ENCODE measurements at places on chromosomes 7 and 10.
A peak's percentile ranks its signal among the peaks of the same experiment; 100 is the strongest.

DNA sequence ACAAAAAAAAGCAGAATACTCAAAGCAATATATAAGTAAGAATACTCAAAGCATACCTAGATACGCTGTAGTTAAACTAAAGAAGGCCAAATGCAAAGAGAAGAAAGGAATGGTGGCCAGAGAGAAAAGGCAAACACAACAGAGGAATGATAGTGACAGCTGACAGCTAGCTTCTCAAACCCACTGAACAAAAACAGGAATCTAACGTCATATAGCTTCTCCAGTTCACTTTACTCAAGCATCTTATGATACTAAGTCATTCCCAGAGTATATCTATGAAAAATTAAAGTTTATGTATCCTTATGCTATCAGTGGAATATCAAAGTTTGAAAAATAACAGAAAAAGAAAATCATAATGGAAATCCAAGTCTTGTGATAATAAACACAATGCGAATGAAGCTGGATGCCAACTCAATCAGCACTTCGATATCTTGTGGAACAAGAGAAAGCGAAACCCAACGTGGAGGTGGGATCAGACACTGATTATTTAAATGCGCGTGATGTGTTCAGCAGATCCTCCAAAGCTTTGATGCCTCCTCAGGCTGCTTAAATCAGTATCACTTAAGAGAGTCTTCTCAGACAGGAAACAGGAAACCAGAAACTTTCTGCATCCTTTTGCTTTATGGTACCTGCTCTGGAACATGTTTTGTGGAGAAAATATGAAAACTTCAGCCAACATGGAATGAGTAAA is 102.8 kb downstream of the PIP4K2A start:
- no peak for DNase-seq

DNA sequence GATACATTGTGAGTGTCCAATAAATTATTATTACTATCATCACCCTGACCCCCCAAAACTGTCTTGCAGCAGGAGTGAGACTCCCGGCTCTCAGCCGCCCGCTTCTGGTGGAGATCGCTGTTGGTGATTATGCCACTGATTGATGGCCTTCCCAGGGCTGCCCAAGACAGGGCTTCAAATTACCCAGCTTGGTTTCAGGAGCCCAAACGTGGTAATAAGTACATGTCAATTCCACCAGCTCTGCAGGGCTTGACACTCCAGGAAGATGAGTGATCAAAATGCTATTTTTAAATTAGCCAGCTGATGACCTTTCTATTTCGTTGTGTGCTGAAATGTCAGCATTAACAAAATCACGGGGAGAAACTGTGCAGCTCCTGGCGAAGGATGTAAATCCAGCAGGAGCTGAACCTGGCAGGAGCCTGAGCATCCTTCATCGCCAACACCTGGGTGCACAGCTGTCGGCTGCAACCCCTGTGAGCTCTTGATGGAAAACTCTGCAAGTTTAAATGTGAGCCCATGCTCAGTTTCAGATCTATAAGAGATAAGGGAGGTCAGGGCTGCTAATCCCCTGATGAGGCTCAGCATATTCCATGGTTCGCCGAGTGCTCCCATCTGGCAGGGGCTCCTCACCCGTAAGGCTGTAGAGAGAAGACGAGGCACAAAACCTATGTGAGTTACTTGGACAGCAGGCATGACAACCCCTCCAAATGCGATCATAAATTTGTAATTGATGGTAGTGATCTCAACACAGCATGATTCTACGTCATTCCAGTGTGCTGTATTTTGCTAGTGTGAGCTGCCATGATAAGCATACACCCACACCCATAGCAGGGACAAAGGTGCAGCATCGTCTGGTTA is 446.3 kb downstream of the TCERG1L start:
- no peak for DNase-seq

DNA sequence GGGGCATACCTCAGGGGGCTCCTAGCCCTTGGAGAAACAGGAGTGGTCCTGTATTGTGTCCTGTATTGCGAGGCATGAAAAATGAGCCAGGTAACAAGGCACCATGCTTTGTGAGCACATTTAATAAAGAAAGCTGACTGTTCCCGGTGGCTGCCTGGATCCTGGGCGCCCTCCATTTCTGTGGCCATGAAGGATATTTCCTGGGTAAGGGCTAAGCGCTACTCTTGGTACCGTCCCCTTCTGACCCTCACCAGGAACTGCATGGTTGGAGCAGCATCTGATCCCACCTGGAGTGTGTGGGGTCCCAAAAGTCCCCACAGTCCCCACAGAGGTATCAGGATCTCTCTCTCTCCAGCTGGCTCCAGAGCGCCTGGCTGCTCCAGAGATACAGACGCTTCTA is 139.5 kb downstream of the MAPK8 start:
- DNase-seq, result no peak

- DNase-seq, result no peak
These were observed 8.4 kb downstream of the ABCB1 start for GRCh38 chr7:87592300-87592699.

GRCh38 chr7:140611641-140612040 is 29.0 kb downstream of the DENND2A start:
- no peak for DNase-seq

- no peak for DNase-seq
These were observed 30.8 kb downstream of the TM9SF3 start for GRCh38 chr10:96556003-96556402.

GRCh38 chr10:78968943-78969342 is 99.8 kb upstream of the ZMIZ1 start:
- DNase-seq, result no peak

- DNase-seq, result no peak
These were observed 181.3 kb downstream of the RNLS start for GRCh38 chr10:88401671-88402347.

- no peak for DNase-seq
These were observed 1174.3 kb downstream of the GATA3 start for GRCh38 chr10:9228771-9229170.

DNA sequence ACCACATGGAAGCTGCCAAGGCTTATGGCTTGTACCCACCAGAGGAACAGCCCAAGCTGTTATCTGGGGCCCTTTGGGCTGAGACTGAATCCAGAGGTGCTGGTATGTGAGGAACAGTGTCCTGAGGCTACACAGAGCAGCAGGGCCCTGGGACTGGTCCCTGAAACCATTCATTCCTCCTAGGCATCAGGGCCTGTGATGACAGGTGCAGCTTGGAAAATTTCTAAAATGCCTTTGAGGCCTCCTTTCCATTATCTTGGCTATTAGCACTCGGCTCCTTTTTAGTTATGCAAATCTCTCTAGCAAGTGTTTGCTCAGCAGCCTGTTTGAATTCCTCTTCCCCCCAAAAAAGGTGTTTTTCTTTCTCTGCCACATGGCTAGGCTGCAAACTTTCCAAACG is 1151.7 kb upstream of the LRRN3 start:
- DNase-seq, result peak; percentile 13

DNA sequence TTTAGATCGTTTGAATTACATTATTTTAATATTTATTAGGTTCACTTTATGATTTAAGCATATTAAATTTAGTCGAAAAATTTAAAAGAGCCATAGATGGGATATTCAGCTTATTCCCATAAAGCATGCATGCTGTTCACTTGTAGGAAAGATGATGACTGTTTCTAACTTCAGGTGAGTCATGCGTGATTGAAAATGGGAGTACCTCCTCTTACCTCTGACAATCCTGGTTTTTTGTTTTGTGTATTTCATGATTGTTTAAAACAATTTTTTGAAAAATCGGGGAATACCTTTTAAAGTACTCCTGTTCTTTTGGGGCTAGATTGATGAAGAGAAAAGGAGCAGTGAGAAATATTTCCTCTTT is 1.4 kb downstream of the TNKS2 start:
- no peak for DNase-seq

GRCh38 chr10:83492004-83492403 is 647.3 kb upstream of the GHITM start:
- DNase-seq, result no peak

- no peak for DNase-seq
These were observed 90.5 kb downstream of the RNF216 start for GRCh38 chr7:5690931-5691473.

GRCh38 chr10:112753961-112754411 is 196.1 kb upstream of the TCF7L2 start:
- no peak for DNase-seq

DNA sequence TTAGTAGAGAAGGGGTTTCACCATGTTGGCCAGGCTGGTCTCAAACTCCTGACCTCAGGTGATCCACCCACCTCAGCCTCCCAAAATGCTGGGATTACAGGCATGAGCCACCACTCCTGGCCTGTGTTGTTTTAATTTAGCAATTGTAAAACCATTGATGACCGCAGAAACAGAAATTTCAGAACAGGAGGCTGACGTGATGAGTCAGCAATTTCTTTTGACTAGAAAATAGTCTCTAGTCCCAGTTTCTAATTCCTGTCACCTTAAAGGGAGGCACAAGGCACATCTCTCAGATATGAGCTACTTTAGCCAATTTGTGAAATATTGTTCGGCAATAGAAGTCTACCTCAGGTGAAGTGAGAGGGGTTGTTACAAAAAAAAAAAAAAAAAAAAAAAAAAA is 440.8 kb upstream of the C7orf33 start:
- DNase-seq, result no peak

GRCh38 chr10:48667960-48668590 is 16.6 kb upstream of the WDFY4 start:
- no peak for DNase-seq

DNA sequence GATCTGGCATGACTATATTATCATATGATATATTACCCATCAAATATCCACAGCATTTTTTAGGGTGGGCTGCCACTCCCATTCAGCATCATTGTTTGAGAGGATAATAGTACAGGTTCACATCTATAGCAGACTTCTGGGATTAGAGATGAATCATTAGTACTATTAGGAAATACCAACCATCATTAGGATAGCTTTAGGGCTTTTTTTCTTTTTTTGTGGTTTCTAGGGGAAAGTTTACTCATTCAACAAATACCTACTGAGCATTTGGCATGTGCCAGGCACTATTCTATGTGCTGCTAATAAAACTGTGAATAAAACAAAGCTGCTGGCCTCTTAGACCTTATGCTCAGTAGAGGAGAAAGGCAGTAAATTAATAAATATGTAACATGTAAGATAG is 40.6 kb downstream of the NHLRC2 start:
- DNase-seq, result no peak

DNA sequence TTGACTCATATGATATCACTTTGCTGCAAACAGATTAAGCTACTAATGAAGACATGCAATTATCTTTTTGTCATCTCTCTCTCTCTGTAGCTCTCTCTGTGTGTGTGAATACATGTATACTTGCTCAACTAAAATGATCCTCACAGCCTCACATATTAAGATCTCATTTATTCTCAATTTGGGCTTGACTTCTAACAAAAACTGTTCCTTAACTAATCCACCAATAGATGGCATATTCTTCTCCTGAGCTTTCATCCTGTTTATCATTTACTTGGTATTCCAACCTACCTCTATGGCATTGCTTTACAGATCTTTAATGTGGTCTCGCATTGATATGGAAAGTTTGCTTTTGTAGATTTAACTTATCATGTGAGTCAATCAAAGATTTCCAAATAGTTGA is 540.4 kb downstream of the CNTNAP2 start:
- no peak for DNase-seq

DNA sequence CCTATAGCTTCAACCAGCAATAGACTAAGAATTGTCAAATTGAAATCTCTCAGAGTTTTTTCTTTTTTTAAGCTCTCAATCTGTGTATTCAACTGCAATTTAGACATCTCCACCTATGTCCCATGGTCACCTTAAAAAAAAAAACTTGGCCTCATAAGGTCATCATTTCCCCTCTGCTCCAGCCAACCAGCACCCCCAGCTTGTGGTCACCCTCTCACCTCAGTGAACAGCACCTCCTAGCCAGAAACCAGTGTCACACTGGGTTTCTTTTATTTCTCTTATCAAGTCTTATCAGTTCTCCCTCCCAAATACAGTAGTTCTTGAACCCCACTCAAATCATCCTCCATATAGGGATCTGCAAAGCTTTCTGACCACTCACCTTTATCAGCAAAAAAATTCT is 4.0 kb downstream of the ITGB1 start:
- DNase-seq, result no peak

DNA sequence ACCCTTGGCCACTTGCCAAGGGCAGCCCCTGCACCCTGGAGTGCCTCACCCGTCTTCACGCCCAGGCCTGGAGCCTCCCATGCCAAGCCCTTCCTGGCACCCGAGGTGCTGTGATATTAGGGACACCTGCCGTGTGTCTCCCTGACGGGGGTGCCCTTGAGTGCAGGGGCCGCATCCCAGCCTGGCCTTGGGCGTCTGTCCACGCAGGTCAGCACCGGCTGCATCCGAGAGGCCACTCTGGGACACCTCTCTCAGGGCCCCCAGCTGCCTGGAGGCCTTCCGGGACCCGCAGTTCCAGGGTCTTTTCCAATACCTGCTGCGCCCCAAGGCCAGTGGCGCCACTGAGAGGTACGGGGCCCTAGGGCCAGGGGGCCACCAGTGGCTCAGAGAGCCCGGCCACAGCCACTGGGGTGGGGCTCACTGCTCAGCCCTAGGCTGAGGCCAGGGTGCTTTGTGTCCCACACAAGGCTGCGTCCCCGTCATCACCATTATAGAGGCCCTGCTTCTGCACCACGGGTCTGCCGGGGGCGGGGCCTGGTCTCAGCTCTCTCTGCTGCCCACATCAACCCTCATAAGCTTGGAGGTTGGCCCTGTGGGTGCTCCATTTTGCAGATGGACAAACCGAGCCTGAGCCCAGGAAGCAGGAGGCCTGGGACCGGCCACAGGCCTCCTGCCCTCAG is 12.7 kb downstream of the AP5Z1 start:
- no peak for DNase-seq

- DNase-seq, result no peak
These were observed 306.4 kb downstream of the NXPH1 start for GRCh38 chr7:8739837-8740236.

- no peak for DNase-seq
These were observed 28.9 kb downstream of the HTRA1 start for GRCh38 chr10:122490268-122490667.

DNA sequence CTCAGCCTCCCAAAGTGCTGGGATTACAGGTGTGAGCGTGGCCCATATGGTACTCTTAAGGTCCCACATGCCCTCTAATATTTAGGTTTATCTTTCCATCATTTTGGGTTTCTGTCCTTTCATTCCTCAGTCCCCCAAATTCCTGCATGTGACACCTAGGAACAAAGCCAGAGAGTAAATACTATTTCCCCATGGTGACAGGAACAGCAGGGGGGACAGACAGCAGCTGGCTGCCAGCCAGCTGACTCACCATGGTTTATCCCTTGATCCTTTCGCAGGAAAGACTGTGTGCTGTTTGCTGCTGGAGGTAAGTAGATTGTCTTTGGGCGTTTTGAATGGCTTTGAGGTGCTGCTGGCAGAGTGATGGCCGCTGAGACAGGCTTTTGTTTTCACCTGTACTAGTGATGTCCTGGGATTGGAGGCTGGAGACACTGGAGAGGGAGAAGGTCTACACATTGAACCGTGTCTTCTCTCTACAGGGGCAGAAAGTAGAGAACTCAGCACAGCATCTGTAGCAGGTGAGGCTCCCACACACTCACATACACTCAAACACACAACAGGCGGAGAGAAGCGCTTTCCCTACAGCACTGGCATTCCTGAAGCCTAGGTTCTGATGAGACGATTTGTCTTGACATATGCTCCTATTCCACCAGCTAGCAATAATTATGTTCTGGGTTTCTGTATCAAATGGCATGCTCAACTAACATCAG is 83.7 kb upstream of the EFCAB10 start:
- DNase-seq, result peak; percentile 87

- DNase-seq, result no peak
These were observed 175.4 kb upstream of the RNF32 start for GRCh38 chr7:156465186-156465585.

GRCh38 chr10:123156078-123156477 is 1.9 kb downstream of the BUB3 start:
- no peak for DNase-seq

GRCh38 chr10:32271617-32272016 is 75.3 kb downstream of the EPC1 start:
- no peak for DNase-seq

GRCh38 chr10:77679217-77679616 is 41.6 kb upstream of the KCNMA1 start:
- no peak for DNase-seq
